ENCODE measurements at places on chromosomes 7 and 10.

DNA sequence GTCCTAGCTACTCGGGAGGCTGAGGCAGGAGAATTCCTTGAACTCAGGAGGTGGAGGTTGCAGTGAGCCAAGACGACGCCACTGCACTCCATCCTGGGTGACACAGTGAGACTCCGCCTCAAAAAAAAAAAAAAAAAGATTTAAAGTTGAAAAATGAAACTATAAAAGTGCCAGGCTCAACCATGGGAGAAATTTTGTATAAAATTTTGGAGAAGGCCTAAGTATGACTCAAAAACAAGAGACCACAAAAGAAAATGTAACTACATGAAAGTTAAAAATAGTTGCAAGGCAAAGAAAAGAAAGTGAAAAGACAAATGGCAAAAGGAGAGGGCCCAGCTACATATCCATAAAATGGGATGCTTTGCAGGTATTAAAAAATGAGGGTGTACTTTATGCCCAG, 104.1 kb downstream of the ARHGAP22 start:
- no peak for DNase-seq

GRCh38 chr10:74373059-74373458, 222.0 kb downstream of the ADK start:
- DNase-seq: no peak

DNA sequence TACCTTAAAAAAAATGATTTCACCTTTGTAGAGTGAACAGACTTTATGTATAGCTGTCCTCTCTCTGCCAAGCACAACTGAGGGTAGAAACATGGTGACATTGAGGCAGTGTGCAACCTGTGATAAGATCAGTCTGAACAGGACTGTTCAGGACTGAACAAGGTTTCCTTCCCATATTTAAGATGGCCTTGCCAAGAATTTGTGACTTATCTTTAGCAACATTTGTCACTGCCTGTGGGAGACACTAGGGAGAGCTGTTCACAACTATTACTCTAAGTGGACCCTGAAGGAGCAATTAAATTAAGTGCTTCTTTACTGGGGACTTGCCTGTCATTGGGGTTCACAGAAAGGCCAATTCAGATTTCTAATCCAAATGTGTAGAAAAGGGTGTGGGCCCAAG, 6.7 kb downstream of the OR13A1 start:
- no peak for DNase-seq

GRCh38 chr7:20310963-20311742, 19.5 kb upstream of the ITGB8 start:
- no peak for DNase-seq

GRCh38 chr7:85023066-85023712, 163.7 kb downstream of the SEMA3D start:
- no peak for DNase-seq

- DNase-seq: no peak
Measured at GRCh38 chr10:61211468-61211867, 241.7 kb downstream of the TMEM26 start.

DNA sequence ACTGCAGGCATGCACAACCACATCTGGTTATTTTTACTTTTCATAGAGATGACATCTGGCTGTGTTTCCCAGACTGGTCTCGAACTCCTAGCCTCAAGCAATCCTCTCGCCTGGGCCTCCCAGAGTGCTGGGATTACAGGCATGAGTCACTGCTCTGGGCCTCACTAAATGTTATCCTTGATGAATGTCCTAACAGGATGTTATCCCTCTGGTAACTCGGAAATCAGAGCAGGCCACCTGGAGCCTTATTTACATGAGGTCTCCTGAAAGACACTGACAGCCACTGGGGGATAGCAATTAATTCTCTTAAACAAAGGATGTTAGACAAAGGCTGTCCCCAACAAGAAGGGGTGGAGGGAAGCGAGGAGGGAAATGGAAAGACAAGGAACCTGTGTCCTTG, 4.5 kb upstream of the ZNF438 start:
- DNase-seq: no peak

- no peak for DNase-seq
Measured at GRCh38 chr10:93926613-93927012, 32.8 kb downstream of the SLC35G1 start.

GRCh38 chr10:86411281-86411841, 44.8 kb upstream of the GRID1 start:
- DNase-seq: peak; percentile 61

DNA sequence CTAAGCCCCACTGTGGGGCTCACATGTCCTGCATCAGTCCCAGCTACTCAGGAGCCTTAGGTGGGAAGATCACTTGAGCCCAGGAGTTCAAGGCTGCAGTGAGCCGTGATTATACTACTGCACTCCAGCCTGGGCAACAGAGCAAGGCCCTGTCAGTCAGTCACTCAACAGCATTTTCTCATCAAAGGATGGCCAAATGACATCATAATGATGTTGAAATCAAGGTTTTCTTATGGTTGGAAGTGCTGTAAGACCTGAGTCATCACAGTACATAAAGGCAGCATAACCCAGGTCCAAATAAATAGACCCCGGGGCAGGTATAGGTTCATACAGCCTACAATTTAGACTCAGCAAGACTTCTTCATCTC, 341.1 kb downstream of the PARD3 start:
- DNase-seq: no peak

GRCh38 chr7:144728551-144728950, 107.3 kb downstream of the TPK1 start:
- no peak for DNase-seq

DNA sequence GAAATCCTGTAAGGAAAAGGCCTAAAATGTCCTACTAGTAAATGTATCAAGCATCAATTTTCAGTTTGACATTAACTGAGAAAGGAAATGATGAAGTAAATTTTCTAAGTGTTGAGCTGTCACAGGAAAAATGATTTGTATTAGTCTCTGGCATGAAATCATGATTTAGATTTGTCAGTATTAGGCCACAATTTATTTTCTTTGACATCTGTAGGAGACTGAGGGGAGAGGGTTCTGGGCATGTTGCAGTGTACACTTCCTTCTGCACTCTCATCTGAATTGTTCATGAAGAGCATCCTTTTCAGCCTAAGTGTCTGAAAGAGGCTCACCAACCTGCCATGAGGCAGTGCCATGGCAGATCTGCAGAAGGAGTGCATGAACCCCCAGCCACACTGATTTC, 15.9 kb downstream of the ADRB1 start:
- no peak for DNase-seq

DNA sequence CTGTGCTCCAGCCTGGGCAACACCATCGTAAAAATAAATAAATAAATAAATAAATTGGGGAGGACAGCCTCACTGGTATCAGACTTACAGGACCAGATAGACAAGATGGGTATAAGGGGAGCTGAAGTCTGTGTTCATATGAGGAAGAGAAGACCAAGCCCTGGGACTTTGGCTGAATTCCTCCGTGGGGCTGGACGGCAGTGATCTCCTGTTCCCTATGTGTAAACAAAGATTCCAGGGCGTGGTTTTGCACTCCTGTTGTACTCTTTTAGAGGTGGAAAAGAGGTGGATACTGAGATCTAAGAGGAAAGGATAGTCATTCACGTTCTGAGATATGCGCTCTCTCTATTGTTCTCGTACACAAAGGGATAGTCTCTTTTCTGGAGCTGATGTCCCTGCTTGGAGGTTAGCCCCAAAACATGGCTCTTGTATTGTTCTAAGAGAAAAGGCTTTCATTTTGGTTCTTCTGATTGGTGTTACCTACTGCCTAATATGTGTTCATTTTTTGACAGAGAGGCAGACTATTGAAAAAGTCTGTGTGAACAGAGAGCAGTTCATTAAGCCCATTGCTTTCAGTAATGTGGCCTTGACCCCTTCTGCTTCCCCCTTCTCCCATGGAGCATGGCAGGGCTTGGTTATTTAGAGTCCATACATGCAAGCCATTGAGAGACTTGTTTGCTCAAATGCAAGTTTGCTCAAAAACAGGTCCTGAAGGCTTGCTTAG, 12.3 kb downstream of the KCTD7 start:
- DNase-seq: no peak

- no peak for DNase-seq
Measured at GRCh38 chr7:121515229-121515628, 119.1 kb upstream of the FAM3C start.

- DNase-seq: no peak
Measured at GRCh38 chr10:219731-220472, 84.6 kb downstream of the ZMYND11 start.

- DNase-seq: no peak
Measured at GRCh38 chr10:7318836-7319235, 92.0 kb downstream of the SFMBT2 start.

DNA sequence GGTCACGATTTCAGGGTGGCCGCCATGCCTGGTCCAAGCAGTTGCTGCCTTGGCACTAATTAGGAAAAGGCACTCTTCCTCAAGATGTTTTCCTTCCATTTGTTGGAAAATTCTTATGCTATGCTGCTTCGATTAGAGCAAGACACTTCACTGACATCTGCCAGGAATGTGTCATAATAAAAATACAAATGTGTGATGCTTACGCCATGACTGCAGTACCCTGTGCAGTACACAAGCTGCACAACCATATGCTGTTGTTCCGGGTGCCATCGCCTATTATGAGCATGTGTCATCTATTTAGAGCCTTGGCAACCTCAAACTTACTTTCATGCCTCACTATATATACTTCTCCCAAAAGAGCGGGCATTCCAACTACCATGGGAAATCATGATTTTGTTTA, 14.9 kb upstream of the MPP7 start:
- DNase-seq: no peak

GRCh38 chr7:26520483-26520882, 228.8 kb downstream of the SNX10 start:
- no peak for DNase-seq

- peak; percentile 3 for DNase-seq
Measured at GRCh38 chr7:97187067-97187466, 69.6 kb downstream of the SDHAF3 start.

DNA sequence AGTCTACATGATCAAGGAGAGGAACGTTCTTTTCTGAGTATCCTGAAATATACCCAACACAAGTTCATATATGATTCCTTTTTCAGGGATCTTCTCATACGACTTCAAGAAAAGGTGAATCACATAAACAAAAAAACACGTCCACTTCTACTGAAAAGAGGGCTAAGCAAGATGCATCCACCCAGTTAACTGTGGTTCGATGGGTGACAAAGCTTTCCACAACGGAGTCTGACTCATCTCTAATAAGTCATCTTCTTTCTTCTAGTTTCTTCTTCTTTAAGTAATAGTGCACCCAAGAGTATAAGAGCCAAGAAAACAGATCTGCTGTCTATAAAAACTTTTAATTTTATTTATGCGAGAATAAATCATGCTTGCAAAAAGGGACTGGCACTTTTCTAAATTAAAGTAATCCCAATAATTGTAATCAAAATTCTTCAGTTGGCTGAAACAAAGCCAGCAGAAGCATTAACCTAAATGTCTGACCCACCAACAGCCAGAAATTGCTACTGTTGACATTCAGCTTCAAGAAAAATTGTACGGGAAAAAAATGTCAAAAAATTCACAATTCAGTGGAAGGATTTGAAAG, 146.9 kb upstream of the ANK3 start:
- DNase-seq: no peak

DNA sequence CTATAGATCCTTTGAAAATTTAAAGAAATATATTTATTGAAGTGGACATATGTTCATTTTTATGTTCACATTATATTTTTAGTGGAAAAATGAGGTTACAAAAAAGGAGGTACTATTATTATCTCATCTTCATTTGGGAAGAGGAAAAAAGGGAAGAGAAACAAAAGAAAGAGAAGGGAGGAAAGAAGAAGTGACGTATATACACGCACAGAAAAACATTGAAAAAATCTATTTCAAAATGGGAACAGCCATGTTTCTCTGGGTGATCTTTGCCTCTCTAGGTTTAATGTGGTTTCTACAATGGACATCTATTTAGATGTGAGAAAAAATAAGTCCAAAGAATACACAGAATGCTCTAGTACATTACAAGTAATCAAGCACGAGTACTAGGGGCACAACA, 14.8 kb downstream of the ANK3 start:
- no peak for DNase-seq

DNA sequence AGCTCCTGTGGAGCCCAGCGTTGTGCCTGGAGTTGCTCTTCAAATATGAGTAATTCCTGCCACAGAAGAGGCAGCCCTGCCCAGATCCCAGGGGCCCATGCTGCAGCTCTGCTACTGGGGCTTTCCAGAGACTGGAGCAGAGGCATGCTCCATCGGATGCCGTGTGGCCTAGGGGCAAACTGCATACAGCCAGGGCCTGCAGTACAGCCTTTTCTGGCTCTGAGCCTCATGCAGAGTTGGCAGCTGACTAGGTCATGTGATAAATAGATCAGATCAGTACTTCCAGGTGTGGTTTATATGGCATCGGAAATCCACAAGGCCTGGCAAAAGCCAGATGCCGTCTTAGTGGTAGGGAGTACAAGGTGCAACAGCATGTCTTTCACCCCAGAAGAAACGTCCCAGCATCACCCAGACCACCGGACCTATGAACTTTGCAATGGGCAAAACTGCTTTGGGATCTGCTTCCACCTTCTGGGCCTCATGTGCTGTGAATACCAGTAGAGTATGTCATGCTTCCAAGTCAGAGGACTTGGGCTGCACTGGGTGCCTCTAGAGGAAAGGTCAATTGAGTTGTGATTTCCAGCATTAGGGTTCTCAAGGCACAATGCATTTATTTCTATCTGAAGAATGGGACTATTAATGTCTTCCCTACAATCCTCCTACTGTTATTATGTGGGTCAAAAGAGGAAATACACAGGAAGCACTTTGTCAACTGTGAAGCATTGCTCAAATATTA, 250.7 kb upstream of the ZNF32 start:
- DNase-seq: no peak

GRCh38 chr7:36044101-36044892, 108.8 kb upstream of the EEPD1 start:
- no peak for DNase-seq
